Mucosa of gallbladder (tissue), 1 donor: ENCODE measurements at places on chromosomes 7 and 10. TPM values are rescaled to one million over a fixed set of nuclear protein-coding genes. Genes with fewer than 3 reads are reported as not detected.

GRCh38 chr10:3229815-3230214, 57.2 kb upstream of the PITRM1 start:
- no peak for DNase-seq

DNA sequence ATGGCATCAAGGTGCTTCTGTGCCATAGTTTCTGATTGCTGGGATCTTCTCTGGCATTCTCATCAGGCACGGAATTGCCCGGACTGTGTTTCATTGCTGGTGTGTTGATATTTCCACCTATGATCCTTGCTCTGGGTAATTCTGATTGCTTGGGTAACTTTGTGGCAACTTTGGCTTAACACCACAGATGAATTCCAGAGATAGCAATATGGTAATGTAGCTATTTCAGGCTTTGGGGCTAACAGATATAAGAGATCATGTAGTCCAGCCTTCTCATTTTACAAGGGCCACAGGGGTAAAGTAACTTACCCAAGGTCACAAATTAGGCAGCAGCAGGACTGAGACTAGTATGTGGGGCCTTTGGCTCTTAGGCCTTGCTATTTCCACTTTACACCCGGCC, 53.9 kb upstream of the PLPP4 start:
- no peak for DNase-seq

DNA sequence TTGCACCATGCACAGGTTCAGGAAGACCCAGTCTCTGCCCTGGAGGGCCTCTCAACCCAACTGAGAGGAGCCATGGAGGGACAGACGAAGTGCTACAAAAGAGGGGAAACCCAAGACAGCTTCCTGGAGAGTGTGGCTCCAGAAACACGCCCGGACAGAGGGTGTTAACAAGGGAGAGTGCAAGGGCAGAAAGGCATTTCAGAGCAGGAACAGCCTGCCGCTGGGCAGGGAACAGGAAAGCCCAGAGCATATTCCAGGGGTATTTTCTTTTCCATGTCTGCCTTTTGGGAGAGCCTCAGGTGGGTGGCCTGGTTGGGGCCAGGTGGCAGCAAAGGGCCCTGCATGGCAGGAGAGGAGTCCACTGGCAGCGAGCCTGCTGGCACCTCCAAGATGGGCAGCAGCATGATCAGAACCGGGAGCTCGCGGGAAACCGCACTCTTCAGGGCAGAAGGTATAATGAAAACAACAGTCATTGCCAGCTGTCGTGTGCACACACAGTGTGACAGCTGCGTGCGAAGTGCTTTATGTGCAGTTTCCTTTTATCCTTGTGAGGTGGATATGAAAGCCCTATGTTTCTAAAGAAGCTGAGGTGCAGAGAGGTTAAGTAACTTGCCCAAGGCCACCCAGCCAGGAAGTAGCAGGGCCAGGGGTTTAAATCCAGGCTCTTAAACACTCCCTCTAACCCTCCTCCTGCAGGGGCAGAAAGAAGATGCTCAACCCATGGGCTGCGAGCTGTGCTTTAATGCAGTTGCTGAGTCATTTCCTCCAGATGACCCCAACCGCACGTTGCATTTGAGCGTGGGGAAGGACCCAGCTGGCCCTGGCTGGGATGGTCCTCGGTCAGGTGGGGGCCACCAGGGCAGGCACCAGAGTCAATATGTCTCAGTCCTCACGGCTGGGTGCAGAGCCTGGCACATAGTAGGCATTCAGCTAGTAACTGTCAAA, 128.6 kb downstream of the OAT start:
- no peak for DNase-seq

- peak; percentile 90 for DNase-seq
Measured at GRCh38 chr10:28381903-28382347, 79.1 kb upstream of the MPP7 start.

- DNase-seq, result no peak
Measured at GRCh38 chr10:122034149-122034756, 45.3 kb downstream of the TACC2 start.

DNA sequence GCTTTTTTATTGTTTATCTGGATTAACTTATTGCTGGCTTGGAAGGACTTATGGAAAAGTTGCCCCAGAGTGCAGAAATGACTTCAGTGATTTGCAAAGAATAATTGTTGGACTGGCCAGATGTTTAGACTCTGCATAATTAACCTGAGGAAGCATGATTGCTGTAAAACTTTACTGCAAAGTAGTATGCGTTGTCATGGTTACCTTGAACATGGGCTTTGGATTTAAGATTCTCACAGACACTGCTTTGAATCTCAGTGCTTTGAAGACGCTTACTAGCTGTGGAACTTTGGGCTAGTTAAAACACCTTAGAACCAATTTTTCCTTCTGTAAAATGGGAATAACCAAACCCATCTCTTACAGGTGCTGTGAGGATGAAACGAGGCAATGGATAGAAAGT, 425.2 kb upstream of the GALNT17 start:
- DNase-seq, result no peak

Gene HOXA9
- total RNA-seq, result 0.17 TPM

Gene NEBL
- total RNA-seq, result 15.0 TPM
